ENCODE measurements at places on chromosomes 16 and 17. TPM values are rescaled to one million over a fixed set of nuclear protein-coding genes. Genes with fewer than 3 reads are reported as not detected.

TEX19 gene
- not detected for total RNA-seq

TMEM114 gene
- not detected for total RNA-seq

PKMYT1 gene
- 0.56 TPM for total RNA-seq

- no peak for DNase-seq
These were observed 448 bp downstream of the STAT5B start for GRCh38 chr17:42275527-42276358.

- no peak for DNase-seq
These were observed 376.4 kb downstream of the SLC39A11 start for GRCh38 chr17:72715906-72716572.

GRCh38 chr17:36503456-36504155 lies 17.1 kb downstream of the ZNHIT3 start:
- DNase-seq, result peak; percentile 25

DNA sequence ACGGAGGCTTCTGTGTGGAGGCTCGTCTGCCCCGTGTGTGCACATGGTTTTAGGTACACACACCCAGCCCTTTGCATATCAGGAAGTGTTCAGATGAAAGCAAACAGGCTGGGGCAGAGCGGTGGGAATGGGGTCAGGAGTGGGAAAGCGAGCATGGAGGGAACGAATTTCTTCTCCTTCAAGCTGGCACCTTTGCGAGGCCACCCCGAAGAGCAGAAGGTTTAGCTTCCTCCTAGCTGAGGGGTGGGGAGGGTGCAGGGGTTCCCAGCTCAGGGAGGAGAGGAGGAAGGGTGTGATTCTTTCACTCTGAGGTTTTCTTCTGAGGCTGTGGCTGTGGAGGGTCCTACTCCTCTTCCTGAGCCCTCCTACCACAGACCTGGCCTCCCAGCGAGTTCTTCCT lies 83.6 kb downstream of the ABR start:
- no peak for DNase-seq
